ENCODE measurements at places on chromosomes 3 and 15. TPM values are rescaled to one million over a fixed set of nuclear protein-coding genes. Genes with fewer than 3 reads are reported as not detected.
A peak's percentile ranks its signal among the peaks of the same experiment; 100 is the strongest.

- H3K36me3 ChIP-seq: no peaks in the 10 kb centered on the region
- no peaks in the 10 kb centered on the region for H3K27me3 ChIP-seq
- no peaks in the 10 kb centered on the region for H3K4me1 ChIP-seq
- H3K27ac ChIP-seq: no peak overlapping the region
- no peak for DNase-seq
- H3K4me3 ChIP-seq: no peak overlapping the region
Measured at GRCh38 chr15:35713733-35714132, 167.8 kb upstream of the DPH6 start.

The TMEM212 gene
- 1.2 TPM for total RNA-seq

The SLC7A14 gene
- not detected for total RNA-seq

- no peaks in the 10 kb centered on the region for H3K36me3 ChIP-seq
- H3K27ac ChIP-seq: no peak overlapping the region
- no peaks in the 10 kb centered on the region for H3K27me3 ChIP-seq
- DNase-seq: no peak
- peaks cover 6% of the 10 kb centered on the region for H3K4me1 ChIP-seq
- no peak overlapping the region for H3K4me3 ChIP-seq
Measured at GRCh38 chr3:183181606-183182005, 19.1 kb upstream of the LAMP3 start.

DNA sequence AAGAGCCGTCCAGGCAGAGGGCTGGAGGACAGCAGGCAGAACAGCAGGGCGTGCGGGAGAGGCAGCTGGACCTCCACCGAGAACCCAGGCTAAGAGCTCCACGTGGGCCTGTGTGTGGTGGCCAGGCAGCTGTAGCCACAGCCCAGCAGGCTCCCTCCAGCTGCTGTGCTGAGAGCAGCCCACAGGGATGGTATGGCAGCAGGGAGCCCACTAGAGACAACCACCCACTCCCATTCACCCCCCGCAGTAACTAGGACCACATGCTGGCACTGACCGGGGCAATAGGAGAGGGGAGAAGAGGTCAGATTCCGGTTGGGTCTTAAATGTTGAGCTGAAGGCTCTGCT lies 25.6 kb upstream of the MUSTN1 start:
- no peak overlapping the region for H3K4me3 ChIP-seq
- H3K27me3 ChIP-seq: no peaks in the 10 kb centered on the region
- no peak overlapping the region for H3K27ac ChIP-seq
- no peaks in the 10 kb centered on the region for H3K4me1 ChIP-seq
- DNase-seq: no peak
- no peaks in the 10 kb centered on the region for H3K36me3 ChIP-seq

GRCh38 chr3:72906154-72906553 lies 18.3 kb downstream of the GXYLT2 start:
- H3K27ac ChIP-seq: no peak overlapping the region
- H3K4me1 ChIP-seq: no peaks in the 10 kb centered on the region
- no peak for DNase-seq
- no peaks in the 10 kb centered on the region for H3K27me3 ChIP-seq
- no peak overlapping the region for H3K4me3 ChIP-seq

- DNase-seq: no peak
- no peak overlapping the region for H3K27ac ChIP-seq
- no peaks in the 10 kb centered on the region for H3K27me3 ChIP-seq
- no peak overlapping the region for H3K4me3 ChIP-seq
- H3K36me3 ChIP-seq: no peaks in the 10 kb centered on the region
- no peaks in the 10 kb centered on the region for H3K4me1 ChIP-seq
Measured at GRCh38 chr3:151576511-151577137, 115.8 kb upstream of the IGSF10 start.

The POPDC2 gene
- total RNA-seq: 35.3 TPM

DNA sequence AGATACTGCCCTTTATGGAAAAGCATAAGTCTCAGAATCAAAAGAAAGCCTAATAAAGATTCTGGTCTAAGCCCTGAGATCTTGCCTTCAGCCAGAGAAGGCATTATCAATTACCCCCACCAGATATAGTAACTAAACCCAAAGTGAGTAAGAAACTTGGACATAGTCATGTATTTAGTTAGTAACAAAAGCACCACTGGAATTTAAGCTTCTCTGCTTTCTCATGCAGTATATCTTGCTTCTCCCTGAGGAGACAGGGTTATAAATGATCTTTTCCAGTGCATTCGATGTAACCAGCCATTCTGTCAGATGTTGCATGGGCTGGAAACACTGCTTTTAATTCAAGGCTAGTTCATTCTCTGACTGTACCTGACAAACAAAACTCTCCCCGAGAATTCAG lies 946.7 kb downstream of the NAALADL2 start:
- no peaks in the 10 kb centered on the region for H3K27me3 ChIP-seq
- no peaks in the 10 kb centered on the region for H3K36me3 ChIP-seq
- no peaks in the 10 kb centered on the region for H3K4me1 ChIP-seq
- no peak overlapping the region for H3K27ac ChIP-seq
- no peak overlapping the region for H3K4me3 ChIP-seq
- no peak for DNase-seq

GRCh38 chr15:85692873-85693272 lies 101.9 kb downstream of the KLHL25 start:
- peaks cover 5% of the 10 kb centered on the region for H3K4me1 ChIP-seq
- no peaks in the 10 kb centered on the region for H3K27me3 ChIP-seq

- no peaks in the 10 kb centered on the region for H3K27me3 ChIP-seq
- no peaks in the 10 kb centered on the region for H3K36me3 ChIP-seq
- no peak overlapping the region for H3K4me3 ChIP-seq
- no peaks in the 10 kb centered on the region for H3K4me1 ChIP-seq
Measured at GRCh38 chr15:69805248-69805953, 292.3 kb downstream of the TLE3 start.

- no peak overlapping the region for H3K27ac ChIP-seq
- H3K4me1 ChIP-seq: no peaks in the 10 kb centered on the region
- H3K36me3 ChIP-seq: no peaks in the 10 kb centered on the region
- H3K4me3 ChIP-seq: no peak overlapping the region
- no peaks in the 10 kb centered on the region for H3K27me3 ChIP-seq
Measured at GRCh38 chr3:133254716-133255115, 145.1 kb upstream of the BFSP2 start.

DNA sequence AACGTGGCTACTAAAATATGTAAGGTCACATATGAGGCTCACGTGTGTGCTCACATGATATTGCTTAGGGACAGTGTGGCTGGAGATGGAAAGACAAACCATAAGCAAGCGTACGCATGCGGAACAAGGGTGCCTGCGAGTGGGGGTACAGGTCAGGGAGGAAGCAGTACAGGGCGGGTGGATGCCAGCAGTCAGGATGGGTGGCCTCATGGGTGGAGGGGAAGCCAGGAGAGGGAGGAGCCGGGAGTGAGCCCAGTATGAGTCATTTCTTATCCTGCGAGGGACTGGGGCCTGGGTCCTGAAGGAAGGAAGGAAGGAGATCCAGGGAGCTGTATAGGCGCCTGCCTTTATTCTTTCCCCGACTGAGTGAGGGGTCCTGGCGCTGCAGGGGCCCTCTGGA lies 42.0 kb upstream of the CGNL1 start:
- DNase-seq: no peak
- H3K36me3 ChIP-seq: no peaks in the 10 kb centered on the region
- H3K27ac ChIP-seq: no peak overlapping the region

DNA sequence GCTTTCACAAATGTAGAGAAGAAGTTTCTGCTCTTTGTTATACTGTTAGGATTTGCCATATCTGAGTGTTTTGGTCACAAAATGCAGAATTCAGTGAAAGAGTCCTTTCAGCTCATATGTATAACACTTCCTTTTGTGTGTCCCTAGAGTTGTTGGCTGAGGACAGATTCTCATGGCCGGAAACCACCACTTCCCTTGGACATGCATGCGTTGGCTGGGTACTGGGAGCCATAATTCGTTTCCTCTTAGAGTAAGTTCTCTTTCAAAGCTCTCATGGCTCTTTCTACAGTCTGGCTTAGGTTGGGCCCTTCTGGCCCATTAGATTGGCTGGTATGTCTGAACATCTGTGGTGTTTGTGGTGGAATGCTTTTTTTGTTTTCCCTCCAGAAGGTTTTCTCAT lies 298.5 kb downstream of the DIPK2A start:
- no peaks in the 10 kb centered on the region for H3K27me3 ChIP-seq
- DNase-seq: no peak
- no peak overlapping the region for H3K4me3 ChIP-seq
- no peak overlapping the region for H3K27ac ChIP-seq
- no peaks in the 10 kb centered on the region for H3K4me1 ChIP-seq

GRCh38 chr3:183211352-183211751 lies 41.7 kb upstream of the B3GNT5 start:
- no peak overlapping the region for H3K4me3 ChIP-seq
- peak; percentile 42 for DNase-seq
- peak overlapping the region; percentile 37 for H3K27ac ChIP-seq
- no peaks in the 10 kb centered on the region for H3K4me1 ChIP-seq
- H3K27me3 ChIP-seq: no peaks in the 10 kb centered on the region

The MGLL gene
- 19.8 TPM for total RNA-seq

DNA sequence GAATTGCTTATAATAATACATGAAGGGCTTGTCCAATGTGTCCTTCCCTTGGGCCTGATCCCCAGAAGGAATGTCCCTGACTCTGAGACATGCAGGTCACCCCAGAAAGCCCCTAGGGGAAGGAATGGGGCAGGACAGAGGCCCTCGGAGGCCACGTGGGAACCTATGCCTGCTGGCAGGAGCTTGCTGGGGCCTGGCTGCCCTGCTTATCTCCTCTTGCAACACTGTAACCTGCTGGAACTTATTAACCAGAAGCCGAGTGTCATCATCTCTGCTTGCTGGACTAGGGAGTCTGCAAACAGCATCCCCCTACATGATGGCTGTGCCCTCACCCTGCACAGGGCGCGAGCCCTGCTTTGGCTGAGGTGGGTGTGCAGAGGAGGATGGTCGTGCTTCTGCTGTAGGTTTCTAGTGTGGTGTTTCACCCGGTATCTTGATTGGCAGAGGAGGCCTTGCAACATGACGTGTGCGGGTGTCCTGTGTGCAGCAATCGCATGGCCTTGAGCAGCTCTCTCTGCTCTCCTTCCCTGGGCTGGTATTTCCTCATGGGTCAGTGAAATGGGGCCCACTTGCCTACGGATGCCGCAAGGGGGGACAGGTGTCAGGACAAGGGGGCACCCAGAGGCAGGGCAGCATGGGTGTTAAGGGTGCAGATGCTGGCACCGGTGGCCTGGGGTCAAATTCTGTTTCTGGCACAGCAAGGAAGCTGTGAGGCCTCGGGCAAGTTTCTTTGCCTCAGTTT lies 5.0 kb downstream of the CHST13 start:
- H3K27me3 ChIP-seq: peaks cover 5% of the 10 kb centered on the region
- H3K36me3 ChIP-seq: no peaks in the 10 kb centered on the region
- no peak overlapping the region for H3K4me3 ChIP-seq

The VGLL3 gene
- total RNA-seq: 11.3 TPM

- H3K4me3 ChIP-seq: no peak overlapping the region
- H3K36me3 ChIP-seq: no peaks in the 10 kb centered on the region
- peaks cover 9% of the 10 kb centered on the region for H3K4me1 ChIP-seq
Measured at GRCh38 chr3:58052373-58053273, 44.4 kb downstream of the FLNB start.

The TNIK gene
- total RNA-seq: 9.9 TPM
